A673 (cell line): ENCODE measurements at places on chromosomes 3 and 15. TPM values are rescaled to one million over a fixed set of nuclear protein-coding genes. Genes with fewer than 3 reads are reported as not detected.
A peak's percentile ranks its signal among the peaks of the same experiment; 100 is the strongest.

- no peak for DNase-seq
Measured at GRCh38 chr15:31255176-31255510, 71.5 kb upstream of the KLF13 start.

GRCh38 chr3:119229190-119229589, 11.5 kb downstream of the B4GALT4 start:
- no peak for DNase-seq

- DNase-seq = no peak
Measured at GRCh38 chr3:32276279-32276841, 37.9 kb downstream of the CMTM8 start.

GRCh38 chr3:195908694-195909581, 587 bp upstream of the TNK2 start:
- peak; percentile 48 for DNase-seq

CIAO2A gene
- 75.3 and 75.6 TPM in 2 replicates for total RNA-seq

DNA sequence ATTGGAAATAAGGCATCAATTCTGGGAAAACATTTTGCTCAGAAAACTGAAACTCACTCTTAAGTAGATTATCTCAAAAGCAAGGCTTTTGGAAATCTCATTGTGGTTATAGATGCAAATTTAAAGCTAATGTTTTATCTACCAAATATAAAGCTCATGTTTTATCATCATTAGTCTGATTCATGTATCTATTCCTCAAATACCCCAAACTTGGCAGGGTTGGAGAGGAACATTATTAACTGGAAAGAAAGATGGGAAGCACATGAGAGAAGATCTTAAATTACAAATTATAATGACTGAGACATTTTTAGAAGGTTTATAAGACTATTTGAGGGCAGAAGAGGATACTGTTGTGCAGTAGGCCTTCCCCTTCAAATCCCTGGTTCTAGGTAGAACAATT, 137.3 kb upstream of the TGFBR2 start:
- DNase-seq = no peak

CD200 gene
- total RNA-seq = not detected in 2 replicates

GRCh38 chr15:57541805-57542504, 49.7 kb upstream of the MYZAP start:
- peak; percentile 83 for DNase-seq

GRCh38 chr3:188539631-188540194, 385.8 kb downstream of the LPP start:
- no peak for DNase-seq

CATSPER2 gene
- 2.2 and 2.9 TPM in 2 replicates for total RNA-seq

SCG3 gene
- 0.21 and 0.22 TPM in 2 replicates for total RNA-seq

DNA sequence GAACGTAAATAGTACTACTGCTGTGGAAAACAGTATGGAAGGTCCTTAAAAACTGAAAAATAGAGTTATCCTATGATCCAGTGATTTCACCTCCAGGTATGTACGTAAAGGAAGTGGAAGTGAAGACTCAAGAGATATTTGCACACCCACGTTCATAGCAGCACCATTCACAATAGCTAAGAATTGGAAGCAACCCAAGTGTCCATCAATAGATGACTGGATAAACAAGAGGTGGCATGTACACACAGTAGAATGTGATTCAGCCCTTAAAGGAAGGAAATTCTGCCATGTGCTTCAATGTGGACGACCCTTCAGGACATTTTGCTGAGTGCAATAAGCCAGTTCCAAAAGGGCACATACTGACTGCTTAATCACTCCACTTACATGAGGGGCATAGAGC, 188.3 kb downstream of the APBA2 start:
- no peak for DNase-seq

ASB14 gene
- total RNA-seq = not detected in 2 replicates

FAM227B gene
- total RNA-seq = 2.3 and 4.2 TPM in 2 replicates

C3orf49 gene
- total RNA-seq = not detected in 2 replicates

- peak; percentile 95 for DNase-seq
Measured at GRCh38 chr3:69051756-69052471, at the start of gene TMF1. TMF1 (minus strand) TSS chr3:69052333; CDS start chr3:69052086, 247 bp downstream.

DNA sequence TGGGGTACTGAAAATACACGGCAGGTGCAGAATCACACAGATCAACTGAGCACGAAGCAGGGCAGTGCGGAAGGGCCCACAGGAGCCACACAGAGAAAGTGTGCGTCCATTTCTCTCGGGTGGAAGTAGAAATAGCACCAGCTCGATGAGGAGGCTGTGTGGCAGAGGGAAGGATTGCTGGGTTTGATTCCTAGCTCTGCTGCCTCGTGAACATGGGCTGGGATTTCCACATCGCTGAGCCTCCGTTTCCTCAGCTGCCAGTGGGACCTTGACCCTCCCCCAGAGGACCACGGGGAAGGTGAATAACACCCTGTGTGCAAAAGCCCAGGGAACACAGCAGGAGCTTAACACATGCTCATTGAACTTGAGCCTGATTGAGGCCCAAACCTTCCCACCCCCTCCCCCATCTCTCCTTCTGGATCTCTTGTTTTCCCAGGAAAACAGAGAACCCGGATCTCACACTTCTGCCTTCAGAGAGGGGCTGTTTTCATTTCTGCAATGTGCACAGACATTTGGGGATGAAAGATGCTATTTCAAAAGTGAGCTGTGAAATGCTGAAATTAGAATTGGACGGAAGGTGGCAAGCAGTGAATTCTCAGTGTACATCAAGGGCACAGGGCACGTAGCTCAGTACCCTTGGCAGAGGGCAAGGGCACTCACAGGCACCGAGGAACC, 38.4 kb downstream of the ABTB1 start:
- no peak for DNase-seq

DCUN1D1 gene
- 60.9 and 75.3 TPM in 2 replicates for total RNA-seq

GRCh38 chr3:87135412-87135811, 91.7 kb upstream of the CHMP2B start:
- no peak for DNase-seq

DNA sequence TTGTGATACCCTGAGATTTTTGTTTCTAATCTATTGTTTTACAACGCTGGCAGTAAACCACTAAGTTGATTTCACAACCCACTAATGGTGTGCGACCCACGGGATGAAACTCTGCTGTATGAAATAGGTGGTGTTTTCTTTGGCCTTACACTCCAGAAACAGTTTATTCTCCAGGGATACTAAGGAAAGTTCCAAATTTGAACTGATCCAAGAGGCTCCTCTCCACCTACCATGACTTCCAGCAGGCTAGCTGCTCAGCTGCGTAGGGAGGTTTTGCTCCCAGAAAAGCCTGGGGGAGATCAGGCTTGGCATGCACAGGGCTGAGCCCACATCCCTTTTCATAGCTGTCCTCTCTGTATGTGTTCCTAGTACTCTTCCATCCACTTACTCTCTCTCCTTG, 71.5 kb downstream of the FAM174B start:
- DNase-seq = no peak

DNA sequence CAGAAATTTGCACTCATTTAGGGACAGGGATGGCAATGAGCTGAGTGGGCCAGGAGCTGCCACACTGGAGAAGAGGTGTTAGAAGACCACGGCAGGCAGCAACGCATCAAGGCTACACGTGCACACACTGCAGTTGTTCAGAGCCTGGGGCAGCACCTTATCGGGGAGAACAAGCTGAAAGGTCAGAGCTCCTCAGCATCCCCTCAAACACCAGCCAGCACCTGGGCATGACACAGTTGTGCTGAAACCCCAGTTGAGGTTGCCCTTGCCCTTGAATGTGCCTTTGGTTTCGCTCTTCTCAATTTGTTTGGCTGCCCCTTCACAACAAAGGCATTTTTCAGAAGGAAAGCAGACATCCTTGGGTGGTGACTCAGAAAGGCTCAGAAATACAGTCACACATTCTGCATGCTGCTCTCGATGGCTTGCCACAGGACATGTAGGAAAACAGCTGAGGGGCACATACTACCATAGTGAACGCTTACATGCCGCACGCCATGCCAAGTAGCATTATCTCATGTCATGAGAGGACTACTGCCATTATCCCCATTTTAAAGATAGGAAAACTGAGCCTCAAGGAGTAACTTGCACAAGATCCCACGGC, 57.6 kb downstream of the ST8SIA2 start:
- DNase-seq = no peak

- no peak for DNase-seq
Measured at GRCh38 chr15:23694592-23694991, 7.5 kb upstream of the NDN start.
